ENCODE measurements at places on chromosomes 13 and 19.

- no peak for DNase-seq
These were observed 83.5 kb downstream of the PCDH9 start for GRCh38 chr13:67146523-67147130.

DNA sequence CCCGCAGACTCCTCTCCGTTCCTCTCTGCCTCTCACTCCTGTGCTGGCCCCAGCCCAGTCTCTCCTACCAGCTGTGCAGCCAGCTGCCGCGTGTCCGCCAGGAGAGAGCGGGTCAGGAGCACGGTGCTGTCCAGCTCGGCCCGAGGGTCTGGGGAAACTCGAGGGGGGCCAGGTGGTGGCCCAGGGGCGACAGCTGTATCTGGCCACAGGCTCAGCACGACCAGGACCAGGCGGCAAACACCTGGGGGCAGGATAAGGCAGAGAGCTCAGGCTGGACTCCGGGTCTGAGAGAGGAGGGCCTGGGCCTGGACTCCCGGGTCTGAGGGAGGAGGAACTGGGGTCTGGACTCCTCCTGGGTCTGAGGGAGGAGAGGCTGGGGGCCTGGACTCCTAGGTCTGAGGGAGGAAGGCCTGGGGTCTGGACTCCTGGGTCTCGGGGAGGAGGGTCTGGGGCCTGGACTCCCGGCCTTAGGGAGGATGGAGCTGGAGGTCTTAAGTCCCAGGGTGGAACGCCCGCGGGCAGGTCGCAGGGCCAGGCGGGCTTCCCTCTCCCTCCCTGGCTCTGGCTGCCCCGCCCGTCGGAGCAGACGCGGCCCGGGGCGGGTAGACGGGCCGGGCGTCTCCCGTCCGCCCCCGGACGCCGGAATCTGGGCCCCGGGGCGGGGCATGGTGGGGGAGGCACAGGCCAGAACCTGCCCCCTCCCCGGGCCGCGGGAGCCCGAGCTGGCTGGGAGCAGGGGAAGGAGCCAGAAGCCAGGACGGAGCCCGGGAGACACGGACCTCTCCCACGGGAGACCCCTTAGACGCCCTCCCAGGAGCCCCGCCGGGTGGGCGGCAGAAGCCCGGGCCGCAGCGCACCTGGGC, 1.3 kb downstream of the IL11 start:
- DNase-seq, result peak; percentile 78

- DNase-seq, result peak; percentile 99
These were observed 34.9 kb downstream of the DNAJC15 start for GRCh38 chr13:43058318-43058674.

DNA sequence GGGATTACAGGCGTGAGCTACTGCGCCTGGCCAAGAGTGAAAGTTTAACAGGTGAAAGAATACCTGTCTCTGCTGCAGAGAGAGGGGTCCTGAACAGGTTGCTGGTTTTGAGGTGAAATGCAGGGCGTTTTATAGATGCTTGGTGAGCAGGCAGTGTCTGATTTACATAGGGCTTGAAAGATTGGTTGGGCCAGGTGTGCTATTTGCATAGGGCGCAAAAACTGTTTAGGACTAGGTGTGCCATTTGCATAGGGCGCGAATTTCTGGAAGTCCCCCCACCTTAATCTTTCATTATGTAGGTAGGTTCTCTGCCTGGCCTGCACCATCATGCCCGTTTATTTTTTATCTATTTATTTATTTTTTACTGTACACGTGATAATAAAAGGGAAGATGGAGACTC, 4.5 kb upstream of the NDUFB7 start:
- DNase-seq, result no peak

DNA sequence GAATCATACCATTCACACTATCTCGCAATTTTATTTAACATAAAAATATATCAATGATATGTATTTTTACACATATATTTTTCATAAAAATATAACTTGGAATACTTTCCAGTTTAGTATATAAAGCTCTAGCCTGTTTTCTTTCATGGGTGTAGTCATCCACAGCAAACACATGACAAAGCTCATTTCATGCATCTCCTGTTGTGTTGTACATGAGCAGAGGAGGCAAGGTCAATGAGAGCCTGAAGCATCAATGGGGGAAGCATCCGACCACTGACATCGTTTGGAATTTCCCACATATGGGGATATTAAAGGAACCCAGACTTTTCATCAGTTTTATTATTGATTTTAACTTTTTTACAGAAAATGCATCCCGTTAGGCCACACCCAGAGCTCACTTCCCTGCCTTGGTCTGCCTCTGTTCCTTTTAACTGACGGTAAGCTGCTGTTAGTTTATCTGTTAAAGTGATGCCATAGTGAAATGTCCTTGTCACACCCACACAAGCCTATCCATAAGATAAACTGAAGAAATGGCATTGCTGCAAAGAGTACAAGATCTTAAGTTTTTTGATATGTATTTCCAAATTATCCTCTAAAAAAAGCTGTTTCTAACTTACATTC, 44.0 kb downstream of the MIPEP start:
- DNase-seq, result no peak

DNA sequence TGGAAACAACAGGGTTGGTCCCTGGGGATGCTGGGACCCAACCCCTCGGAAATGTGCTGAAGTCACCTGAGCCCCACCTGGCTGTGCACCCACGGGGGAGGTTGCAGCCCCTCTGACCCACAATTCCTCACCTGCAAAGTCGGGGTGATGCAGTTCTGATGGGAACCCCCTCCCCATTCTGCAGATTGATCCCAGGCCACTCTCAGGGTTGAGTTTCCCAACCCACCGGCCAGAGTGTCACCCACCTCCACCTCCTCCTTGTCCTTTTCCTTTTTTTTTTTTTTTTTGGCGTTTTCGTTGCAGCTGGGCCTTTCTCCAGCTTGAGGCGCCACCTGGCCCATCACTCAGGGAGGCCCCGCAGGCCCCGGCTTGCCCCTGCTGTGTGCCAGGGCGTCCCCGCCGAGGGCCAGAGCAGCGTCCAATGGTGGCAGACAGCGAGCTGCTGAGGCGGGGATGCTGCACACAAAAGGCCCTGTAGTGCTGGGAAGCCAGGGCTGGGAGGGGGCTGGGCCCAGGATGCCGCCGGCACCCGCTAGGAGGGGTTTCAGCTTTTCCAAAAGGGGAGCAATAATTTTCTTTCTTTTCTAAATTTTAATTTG, 4.6 kb downstream of the PIK3R2 start:
- no peak for DNase-seq

DNA sequence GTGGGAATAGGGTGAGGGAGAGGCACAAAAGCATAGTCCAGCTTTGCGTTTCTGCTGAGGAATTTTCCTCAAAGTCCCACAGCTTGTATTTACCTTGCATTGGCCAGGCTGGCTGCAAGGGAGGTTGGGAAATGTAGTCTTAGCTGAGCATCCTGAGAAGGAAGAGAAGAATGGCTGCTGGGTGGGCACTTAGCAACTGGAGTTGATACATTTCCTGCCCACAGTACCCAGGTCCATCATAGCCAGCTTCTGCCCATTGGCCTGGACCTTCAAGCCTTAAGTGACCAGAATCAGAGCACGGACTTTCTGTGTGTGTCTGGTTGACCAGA, 112.4 kb downstream of the SIPA1L3 start:
- DNase-seq, result no peak

- peak; percentile 93 for DNase-seq
These were observed 1.4 kb downstream of the PARP4 start for GRCh38 chr13:24511019-24511815.

GRCh38 chr19:40286971-40287421, 1.9 kb upstream of the AKT2 start:
- no peak for DNase-seq

DNA sequence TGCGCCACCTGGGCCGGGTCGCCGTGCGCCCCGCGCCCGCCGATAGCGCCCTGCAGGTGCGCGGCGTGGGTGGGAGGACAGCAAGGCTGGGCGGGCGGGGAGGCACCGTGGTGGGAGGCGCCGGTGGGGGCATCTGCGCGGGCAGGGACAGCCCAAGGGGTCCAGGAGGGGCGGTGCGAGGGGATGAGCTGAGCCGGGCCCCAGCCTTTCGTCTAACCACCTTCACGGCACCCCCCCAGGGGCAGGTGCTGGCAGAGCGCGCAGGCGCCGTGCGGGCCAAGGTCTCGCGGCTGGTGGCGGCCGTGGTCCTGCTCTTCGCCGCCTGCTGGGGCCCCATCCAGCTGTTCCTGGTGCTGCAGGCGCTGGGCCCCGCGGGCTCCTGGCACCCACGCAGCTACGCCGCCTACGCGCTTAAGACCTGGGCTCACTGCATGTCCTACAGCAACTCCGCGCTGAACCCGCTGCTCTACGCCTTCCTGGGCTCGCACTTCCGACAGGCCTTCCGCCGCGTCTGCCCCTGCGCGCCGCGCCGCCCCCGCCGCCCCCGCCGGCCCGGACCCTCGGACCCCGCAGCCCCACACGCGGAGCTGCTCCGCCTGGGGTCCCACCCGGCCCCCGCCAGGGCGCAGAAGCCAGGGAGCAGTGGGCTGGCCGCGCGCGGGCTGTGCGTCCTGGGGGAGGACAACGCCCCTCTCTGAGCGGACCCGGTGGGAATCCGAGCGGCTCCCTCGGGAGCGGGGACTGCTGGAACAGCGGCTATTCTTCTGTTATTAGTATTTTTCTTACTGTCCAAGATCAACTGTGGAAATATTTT, 3.1 kb downstream of the KISS1R start:
- DNase-seq, result peak; percentile 44

GRCh38 chr13:22874839-22875238, 305.9 kb upstream of the SGCG start:
- DNase-seq, result no peak

- DNase-seq, result no peak
These were observed 20.5 kb downstream of the IQCN start for GRCh38 chr19:18253716-18254115.

DNA sequence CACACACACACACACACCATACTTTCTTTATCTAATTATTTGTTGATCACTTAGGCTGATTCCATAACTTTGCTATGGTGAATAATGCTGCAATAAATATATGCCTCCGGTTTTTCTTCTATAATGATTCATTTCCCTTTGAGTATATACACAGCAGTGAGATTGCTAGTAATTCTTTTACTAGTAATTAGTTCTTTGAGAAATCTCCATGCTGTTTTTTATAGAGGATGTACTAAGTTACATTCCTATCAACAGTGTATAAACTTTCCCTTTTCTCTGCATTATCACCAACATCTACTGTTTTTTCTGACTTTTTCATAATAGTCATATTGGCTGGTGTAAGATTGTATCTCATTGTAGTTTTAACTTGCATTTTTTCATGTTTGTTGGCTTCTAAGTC, 1405.1 kb downstream of the PCDH9 start:
- no peak for DNase-seq

- no peak for DNase-seq
These were observed 3.1 kb downstream of the BCAT2 start for GRCh38 chr19:48807590-48808308.

- no peak for DNase-seq
These were observed 4.8 kb downstream of the SPIB start for GRCh38 chr19:50423279-50424113.

- DNase-seq, result no peak
These were observed 32.8 kb upstream of the STK24 start for GRCh38 chr13:98609756-98610155.

- no peak for DNase-seq
These were observed 4.9 kb downstream of the CEACAM8 start for GRCh38 chr19:42589792-42590191.

- no peak for DNase-seq
These were observed 323.3 kb downstream of the NALCN start for GRCh38 chr13:101092985-101093384.

DNA sequence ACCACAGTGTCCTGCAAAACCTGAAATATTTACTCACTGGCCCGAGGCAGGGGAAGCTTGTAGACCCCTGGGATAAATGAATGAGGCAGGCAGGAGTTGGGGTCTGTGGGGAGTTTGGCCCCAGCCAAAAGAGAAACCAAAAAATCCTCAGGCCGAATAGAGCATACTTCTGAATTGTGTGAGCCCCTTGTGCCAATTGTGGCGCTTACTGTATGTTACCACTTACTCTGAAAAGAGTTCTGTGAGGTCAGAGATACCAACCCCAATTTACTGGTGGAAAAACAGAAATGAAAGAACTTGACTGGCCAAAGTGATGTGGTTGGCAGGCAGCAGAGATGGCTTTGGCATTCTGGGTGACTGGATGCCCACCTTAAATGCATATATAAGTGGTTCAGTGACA, 6.9 kb downstream of the CARM1 start:
- DNase-seq, result no peak

GRCh38 chr19:41552558-41552957, 23.4 kb upstream of the CEACAM21 start:
- DNase-seq, result no peak

GRCh38 chr19:32020538-32020937, 324.9 kb upstream of the ZNF507 start:
- no peak for DNase-seq

DNA sequence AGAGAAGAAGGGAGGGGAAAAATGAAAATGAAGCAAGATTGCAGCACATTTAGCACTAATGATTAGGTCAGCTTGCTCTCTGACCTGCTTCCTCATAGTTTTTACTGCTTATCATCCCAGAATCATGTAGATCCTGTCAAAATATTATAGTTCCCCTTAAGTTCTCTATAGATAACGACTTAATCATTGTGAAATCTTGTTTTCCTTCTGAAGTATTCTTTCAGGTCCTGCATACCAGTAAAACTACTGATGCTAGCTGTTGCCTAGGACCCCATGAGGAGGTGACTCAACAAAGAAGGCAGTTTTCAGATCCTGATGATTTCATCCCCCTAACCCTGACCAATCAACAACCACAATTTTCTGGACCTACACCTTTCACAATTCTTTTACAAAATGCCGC, 1131.7 kb downstream of the SLITRK5 start:
- DNase-seq, result no peak

GRCh38 chr19:47719047-47719859, 6.0 kb downstream of the EHD2 start:
- peak; percentile 100 for DNase-seq

All from EL (cell line).